ENCODE measurements at places on chromosomes 2 and 18.
A peak's percentile ranks its signal among the peaks of the same experiment; 100 is the strongest.

GRCh38 chr18:26460449-26461091 lies 87.8 kb downstream of the KCTD1 start:
- H3K4me3 ChIP-seq = no peak overlapping the region
- no peak overlapping the region for H3K27ac ChIP-seq
- H3K36me3 ChIP-seq = no peaks in the 10 kb centered on the region
- no peak for DNase-seq
- no peaks in the 10 kb centered on the region for H3K27me3 ChIP-seq

GRCh38 chr2:33126958-33127357 lies 180.2 kb downstream of the LTBP1 start:
- H3K4me3 ChIP-seq = no peak overlapping the region
- no peak overlapping the region for H3K27ac ChIP-seq
- no peaks in the 10 kb centered on the region for H3K4me1 ChIP-seq

DNA sequence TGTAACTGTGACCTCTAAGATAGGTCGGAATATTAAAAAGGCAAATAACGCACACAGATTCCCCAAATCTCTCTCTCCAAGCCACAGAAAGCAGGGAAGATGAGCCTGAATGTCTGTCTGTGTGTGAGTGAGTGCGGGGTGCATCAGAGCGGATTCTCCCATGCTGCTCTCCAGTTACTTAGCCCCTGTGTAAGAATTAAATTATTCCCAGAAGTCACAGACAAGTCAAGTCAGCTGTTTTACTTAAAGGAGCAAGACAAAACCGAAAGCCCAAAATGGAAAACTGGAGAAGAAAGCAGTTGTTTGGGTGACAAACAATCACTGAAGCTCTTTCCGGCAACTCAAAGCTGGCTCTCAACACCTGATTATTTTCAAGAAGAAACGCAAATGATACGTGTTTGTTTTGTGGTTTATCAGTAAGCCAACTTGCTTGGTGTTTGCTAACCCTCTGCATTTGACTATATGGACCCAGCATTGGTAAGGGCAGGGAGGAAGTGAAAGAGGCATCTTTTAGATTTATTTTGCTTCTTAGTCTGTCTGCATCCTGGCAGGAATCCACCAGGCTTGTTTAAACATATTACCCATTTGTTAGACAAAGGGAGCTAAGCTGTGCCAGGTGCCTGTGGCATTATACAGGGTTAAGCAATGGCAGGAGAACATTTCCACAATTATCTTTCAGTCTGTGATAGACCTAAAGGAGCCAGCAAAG lies 121.5 kb upstream of the CREB1 start:
- no peaks in the 10 kb centered on the region for H3K27me3 ChIP-seq
- DNase-seq = no peak
- no peak overlapping the region for H3K4me3 ChIP-seq
- peaks cover 6% of the 10 kb centered on the region for H3K4me1 ChIP-seq
- no peak overlapping the region for H3K27ac ChIP-seq

GRCh38 chr2:190533968-190534309 lies 583 bp downstream of the NEMP2 start:
- H3K4me1 ChIP-seq = peaks cover 58% of the 10 kb centered on the region
- H3K27ac ChIP-seq = peak overlapping the region; percentile 99
- no peak for DNase-seq
- no peaks in the 10 kb centered on the region for H3K27me3 ChIP-seq

- H3K4me1 ChIP-seq = no peaks in the 10 kb centered on the region
- H3K27me3 ChIP-seq = no peaks in the 10 kb centered on the region
- no peak overlapping the region for H3K27ac ChIP-seq
- no peak for DNase-seq
- no peak overlapping the region for H3K4me3 ChIP-seq
These were observed 707.8 kb upstream of the SALL3 start for GRCh38 chr18:78271790-78272189.

- H3K4me3 ChIP-seq = no peak overlapping the region
- H3K27me3 ChIP-seq = no peaks in the 10 kb centered on the region
- H3K36me3 ChIP-seq = no peaks in the 10 kb centered on the region
- H3K27ac ChIP-seq = no peak overlapping the region
- no peaks in the 10 kb centered on the region for H3K4me1 ChIP-seq
These were observed 42.5 kb downstream of the LYPD1 start for GRCh38 chr2:132627536-132627935.

GRCh38 chr18:28884304-28884703 lies 707.4 kb upstream of the CDH2 start:
- H3K4me3 ChIP-seq = no peak overlapping the region
- DNase-seq = no peak
- H3K27ac ChIP-seq = no peak overlapping the region

- H3K27me3 ChIP-seq = peaks cover 17% of the 10 kb centered on the region
- peak overlapping the region; percentile 1 for H3K4me3 ChIP-seq
- H3K36me3 ChIP-seq = peaks cover 24% of the 10 kb centered on the region
- peak overlapping the region; percentile 16 for H3K27ac ChIP-seq
- peaks cover 35% of the 10 kb centered on the region for H3K4me1 ChIP-seq
These were observed 326.1 kb downstream of the PARD3B start for GRCh38 chr2:204871231-204871953.

- no peak overlapping the region for H3K4me3 ChIP-seq
- H3K27ac ChIP-seq = no peak overlapping the region
- peaks cover 4% of the 10 kb centered on the region for H3K4me1 ChIP-seq
These were observed 115.3 kb upstream of the RIOK3 start for GRCh38 chr18:23337599-23338444.

GRCh38 chr2:175929850-175930249 lies 72.2 kb downstream of the LNPK start:
- H3K4me3 ChIP-seq = no peak overlapping the region
- H3K4me1 ChIP-seq = peaks cover 1% of the 10 kb centered on the region
- H3K36me3 ChIP-seq = peaks cover 21% of the 10 kb centered on the region
- H3K27me3 ChIP-seq = no peaks in the 10 kb centered on the region
- DNase-seq = no peak

- no peak overlapping the region for H3K4me3 ChIP-seq
- no peak for DNase-seq
- no peak overlapping the region for H3K27ac ChIP-seq
- H3K27me3 ChIP-seq = peaks cover 11% of the 10 kb centered on the region
These were observed 37.4 kb upstream of the KLHL29 start for GRCh38 chr2:23347471-23348092.
